Activated CD4-positive, CD25-positive, alpha-beta regulatory T cell (primary cell): ENCODE measurements at places on chromosomes 1 and 21.

DNA sequence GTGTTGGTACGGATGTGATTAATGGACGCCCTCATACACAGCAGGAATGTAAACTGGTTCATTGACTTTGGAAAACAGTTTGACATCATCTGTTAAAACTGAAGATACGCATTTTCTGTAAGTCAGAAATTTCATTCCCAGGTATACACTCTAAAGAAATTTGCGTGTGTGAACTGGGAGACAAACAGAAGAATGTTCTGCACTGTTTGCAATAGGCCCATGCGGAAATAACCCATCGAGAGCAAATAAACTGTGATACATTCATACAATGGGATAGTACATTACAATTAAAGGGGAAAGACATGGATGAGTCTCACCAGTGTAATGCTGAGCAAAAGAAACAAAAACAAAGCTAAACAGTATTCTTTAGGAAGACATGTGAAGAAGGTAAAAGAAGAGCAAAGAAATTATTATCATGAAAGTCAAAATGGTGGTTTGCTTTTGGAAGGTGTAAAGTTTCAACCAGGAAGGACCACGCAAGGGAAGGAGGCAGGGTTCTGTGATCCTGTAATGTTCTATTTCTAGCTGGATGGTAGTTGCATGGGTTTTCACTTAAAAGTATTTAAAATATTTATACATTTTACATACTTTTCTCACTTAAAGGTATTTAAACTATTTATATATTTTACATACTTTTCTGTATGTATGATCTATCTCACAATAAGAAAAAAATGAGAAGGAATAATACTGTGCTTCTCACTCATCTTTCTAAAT lies 30.3 kb downstream of the INTS7 start:
- no peak for DNase-seq

- DNase-seq = no peak
Measured at GRCh38 chr1:115142616-115143015, 53.3 kb upstream of the TSPAN2 start.

GRCh38 chr1:234214129-234214910 lies 158.9 kb upstream of the COA6 start:
- peak; percentile 14 for DNase-seq

GRCh38 chr21:34970167-34970500 lies 79.0 kb downstream of the RUNX1 start:
- DNase-seq = no peak

GRCh38 chr1:205670150-205670446 lies 10.2 kb downstream of the SLC45A3 start:
- DNase-seq = no peak

DNA sequence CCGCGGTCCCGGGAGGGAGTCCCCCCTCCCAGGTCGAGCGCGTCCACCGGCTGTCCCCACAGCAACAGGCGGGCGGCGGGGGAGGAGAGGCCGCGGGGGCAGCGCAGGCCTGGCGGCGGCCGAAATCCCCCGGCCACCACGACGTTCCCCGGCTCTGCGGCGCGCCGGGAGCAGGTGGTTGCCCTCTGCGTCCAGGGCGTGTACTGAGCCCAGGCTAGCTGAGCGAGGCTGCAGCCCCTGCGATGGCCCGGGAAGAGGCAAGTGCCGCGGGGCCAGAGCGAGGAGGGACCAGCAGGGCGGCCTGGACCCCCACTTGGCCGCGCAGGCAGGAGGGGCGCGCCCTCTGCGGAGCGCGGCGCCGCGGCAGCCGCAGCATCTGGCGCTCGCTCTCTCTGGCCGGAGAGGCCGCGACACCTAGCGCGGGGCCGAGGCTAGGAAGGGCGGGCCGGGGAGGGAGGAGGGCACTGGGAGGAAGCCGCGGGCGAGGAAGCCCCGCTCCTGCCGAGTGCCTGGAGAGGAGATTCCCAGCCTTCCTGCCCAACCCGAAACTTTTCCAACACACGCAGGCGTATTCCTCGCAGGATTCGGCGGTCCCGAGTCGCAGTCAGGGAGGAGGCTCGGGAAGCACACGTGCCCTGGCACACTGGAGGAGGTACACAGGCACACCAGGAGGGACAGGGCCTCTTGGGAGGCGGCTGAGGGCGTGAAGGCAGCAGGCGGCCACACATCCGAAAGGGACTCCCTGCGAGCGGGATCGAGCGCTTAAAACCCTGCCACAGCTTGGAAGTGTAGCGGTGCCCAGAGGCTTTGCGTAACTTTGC lies 4.9 kb upstream of the PROX1 start:
- no peak for DNase-seq

- no peak for DNase-seq
Measured at GRCh38 chr1:22443332-22443731, 8.3 kb upstream of the ZBTB40 start.

GRCh38 chr1:61724506-61724812 lies 482 bp downstream of the TM2D1 start:
- DNase-seq = no peak
